ENCODE measurements at places on chromosomes 12 and 14.

DNA sequence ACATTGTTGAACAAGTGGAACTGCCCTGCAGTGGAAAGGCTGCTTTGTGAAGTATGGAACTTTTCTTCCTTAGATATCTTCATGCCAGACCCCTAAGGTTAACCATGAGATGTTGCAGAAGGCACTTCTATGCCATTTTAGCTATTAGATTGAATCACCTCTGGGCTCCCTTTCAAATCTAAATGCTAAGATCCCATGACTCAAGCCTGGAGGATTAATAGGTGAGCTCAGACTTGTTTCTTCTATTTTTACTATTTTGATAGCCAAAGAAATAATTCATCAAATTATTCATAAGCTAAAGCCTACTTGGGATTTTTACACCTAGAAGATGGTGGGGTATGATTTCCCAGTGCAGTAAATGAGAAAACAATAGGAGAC lies 64.3 kb downstream of the DAD1 start:
- DNase-seq, result no peak

DNA sequence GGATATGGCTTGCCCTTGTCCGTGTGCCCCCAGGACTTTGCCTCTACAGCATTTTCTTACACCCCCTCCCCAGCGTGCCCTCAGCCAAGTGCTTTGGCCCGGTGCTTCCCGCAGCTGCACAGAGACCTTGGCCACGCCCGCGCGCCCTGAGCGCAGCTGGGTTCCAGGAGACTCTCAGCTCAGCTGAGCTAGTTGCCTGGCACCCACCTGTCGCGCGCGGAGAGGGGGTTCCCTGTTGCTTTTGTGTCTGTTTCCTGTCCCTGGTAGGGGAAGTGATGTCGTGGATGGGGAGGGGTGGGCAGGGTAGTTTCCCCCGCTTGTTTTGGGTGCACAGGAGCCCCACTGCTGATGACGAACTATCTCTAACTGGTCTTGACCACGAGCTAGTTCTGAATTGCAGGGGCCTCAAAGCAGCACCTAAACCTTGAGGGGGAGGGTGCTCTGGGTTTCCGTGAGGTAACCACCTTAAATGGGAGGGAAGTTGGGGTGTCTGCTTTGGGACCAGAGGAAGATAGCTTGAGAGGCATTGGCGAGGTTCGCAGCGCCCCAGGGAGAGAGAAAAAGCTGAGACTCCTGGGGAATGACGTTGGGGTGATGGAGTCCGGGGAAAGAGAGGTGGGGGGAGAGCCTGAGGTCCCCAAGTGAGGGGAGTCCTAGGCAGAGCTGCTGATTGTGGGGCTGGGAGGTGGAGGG lies 1.5 kb downstream of the DIO3 start:
- no peak for DNase-seq

- no peak for DNase-seq
Observed at GRCh38 chr14:95191445-95192199, 34.3 kb upstream of the DICER1 start.

DNA sequence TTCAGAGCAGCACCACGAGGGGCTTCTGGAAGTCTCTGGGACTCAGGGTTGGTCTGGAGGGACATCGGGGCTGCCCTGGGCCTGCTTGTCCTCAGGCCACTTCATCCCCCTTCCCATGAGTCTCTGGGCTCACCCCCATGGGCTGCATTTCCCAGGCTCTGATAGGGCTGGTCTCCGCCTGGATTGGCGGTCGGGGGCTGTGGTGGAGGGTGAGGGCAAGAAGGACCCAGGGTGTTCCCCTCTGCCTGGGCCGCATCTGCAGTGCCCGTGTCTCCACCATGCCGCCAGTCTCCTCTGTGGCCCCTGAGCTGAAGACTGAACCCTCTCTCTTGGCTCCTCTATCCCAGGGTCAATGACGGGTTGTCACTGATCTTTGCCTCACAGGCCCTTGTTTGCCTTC lies 242.1 kb downstream of the ADGRD1 start:
- DNase-seq, result no peak

GRCh38 chr12:54131641-54132280 lies 57.0 kb downstream of the SMUG1 start:
- no peak for DNase-seq

- no peak for DNase-seq
Observed at GRCh38 chr14:103030741-103031565, 26.4 kb downstream of the CDC42BPB start.

DNA sequence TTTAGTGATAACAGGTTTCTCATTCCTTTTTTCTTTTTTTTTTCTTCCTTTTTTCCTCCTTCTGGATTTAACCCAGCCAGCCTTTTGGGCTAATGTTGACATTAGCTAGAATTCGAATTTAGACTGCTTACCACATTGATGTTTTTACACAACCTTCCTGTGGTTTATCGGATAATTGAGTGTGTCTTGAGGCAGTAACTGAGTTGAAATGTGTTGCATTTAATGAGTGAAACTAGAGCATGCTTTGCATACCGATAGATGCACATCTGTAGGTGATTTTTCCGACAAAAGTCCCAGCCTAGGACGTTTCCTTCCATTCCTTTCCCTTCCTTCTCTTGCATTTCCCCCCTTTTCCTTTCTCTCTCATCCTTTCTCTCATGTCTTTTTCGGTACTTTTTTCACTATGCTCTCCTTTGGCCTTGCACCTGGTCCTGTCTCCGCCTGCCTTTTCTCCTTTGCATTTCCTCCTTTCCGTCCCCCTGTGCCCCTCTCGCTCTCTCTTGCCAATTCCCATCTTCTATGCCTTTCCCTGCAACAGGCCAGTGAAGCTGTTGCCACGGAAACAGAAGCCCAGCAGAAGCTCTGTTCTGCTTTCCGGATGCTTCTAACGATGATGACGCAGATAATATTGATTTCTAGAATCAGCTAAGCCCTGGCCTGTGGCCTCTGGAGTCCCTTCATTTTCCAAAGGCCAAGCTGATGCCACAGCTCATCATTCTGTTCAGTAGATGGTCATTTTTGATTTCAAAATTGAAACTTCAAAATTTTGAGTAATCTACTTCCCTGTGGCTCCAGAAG lies 76.1 kb downstream of the SLC25A47 start:
- DNase-seq, result no peak

DNA sequence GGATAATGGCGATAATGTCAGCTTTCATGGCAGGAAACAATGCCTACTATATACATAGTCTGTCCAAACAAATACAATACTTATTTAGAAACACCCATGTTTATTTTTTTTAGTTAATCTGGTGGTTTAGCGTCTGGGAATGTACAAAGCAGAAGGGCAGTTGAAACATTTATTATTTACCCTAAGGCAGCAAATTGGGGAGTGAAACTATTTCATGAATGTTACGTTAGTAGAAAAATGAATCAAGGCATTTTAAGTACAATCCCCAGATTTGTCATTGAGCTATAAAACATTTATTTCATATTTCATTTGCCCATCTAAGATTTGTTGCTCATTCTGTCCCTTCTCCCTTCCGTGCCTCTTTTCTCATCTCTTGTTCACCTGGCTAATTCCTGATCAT lies 87.1 kb upstream of the ATF1 start:
- no peak for DNase-seq

- no peak for DNase-seq
Observed at GRCh38 chr14:33794791-33795305, 156.0 kb downstream of the EGLN3 start.

- no peak for DNase-seq
Observed at GRCh38 chr14:96067985-96068930, 29.1 kb downstream of the C14orf132 start.

- no peak for DNase-seq
Observed at GRCh38 chr12:77354766-77355362, 289.5 kb upstream of the E2F7 start.

GRCh38 chr12:85755760-85756159 lies 80.4 kb downstream of the RASSF9 start:
- no peak for DNase-seq

DNA sequence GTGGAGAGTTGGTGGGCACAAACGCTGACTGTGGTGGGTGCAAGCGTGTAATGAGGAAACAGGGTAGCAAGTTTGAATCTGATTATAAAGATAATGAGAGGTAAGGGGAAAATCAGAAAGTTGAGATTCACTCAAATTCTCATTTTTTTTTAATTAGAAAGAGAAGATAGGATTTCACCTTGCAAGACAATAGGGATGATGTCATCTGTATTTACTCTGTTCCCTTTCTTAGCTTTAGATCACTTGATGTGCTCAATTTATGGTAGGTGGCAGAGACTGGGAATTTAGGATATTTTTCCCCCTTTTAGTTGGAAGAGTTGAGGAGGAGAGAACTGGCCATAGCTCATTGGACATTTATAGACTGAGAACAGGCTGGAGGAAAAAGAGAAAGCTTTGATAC lies 363.6 kb downstream of the AEBP2 start:
- no peak for DNase-seq

- no peak for DNase-seq
Observed at GRCh38 chr12:95574799-95575452, 23.6 kb upstream of the USP44 start.

DNA sequence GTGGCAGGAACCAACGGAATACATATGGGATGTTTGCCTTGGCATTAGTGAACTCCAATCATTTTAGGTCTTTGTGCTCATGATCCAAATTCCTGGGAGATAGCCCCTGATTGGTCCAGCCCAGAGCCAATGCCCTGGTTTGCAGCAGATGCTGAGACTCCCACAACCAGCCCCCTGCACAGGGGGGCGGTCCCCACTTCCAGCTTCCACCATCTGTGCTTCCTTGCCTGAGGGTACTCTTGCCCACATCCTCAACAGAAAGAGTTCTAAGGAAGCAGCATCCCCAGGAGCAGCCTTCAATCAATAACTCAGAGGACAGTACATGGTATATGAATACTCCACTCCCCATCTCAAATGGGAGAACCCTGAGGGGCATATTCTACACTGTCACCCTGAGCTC lies 39.7 kb upstream of the FICD start:
- no peak for DNase-seq

GRCh38 chr14:29459531-29459930 lies 468.1 kb downstream of the PRKD1 start:
- DNase-seq, result no peak

- no peak for DNase-seq
Observed at GRCh38 chr12:79997096-79997791, 62.3 kb upstream of the PPP1R12A start.

DNA sequence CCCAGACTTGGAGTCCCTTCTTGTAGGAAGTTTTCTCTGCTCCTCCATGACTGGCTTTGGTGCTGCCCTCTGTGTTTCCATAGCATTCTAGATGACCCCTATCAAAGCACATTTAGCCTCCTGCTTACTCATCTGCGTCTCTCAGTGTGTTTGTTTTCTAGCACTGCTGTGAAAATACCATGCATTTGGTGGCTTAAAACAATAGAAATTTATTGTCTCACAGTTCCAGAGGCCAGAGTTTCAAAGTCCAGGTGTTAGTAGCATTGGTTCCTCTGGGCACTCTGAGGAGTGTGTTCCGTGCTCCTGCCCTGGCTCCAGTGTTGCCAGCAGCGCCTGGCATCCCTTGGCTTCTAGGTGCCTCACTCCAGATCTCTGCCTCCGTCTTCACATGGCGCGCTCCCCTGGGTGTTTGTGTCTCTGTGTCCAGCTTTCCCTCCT lies 86.1 kb downstream of the CACNA1C start:
- DNase-seq, result no peak

- no peak for DNase-seq
Observed at GRCh38 chr14:73397810-73398209, 60.5 kb downstream of the NUMB start.

DNA sequence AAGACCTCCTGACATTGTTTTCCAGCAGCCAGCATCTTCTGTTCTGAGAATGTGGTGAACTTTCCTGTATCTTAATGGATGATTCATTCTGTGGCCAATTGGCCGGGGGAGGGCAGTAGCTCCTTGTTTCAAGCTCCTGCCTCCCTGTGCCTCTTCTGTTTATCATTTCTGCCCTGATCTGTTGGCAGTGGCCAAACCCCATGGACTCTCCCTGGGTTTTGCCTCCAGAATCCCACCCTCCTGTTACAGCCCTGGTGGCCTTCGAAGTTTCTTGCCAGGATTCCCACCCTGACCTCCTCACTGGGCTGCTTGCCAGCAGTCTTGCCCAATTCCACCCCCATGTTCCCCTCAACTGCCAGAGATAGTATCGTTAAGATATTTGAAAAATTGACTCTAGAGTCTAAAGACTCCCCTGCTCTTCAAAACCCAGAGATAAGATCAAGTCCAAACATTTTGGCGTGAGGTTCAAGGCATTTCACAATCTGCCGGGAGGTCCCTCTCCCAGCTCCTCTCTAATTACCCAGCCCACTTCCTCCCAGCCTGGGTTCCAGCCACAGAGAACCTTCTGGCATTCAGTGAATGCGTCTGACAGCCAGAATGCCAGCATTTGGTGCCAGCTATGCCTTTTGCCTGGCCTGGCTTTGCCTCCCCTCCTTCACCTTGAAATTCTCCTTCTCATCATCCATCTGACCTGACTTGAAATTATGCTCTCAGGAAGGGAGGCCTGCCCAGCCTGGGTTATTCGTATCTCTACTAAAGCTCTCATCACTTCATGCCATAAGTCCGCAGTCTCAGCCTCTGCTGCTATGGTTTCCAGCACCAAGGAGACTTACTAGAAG lies 37.7 kb upstream of the TXNRD1 start:
- DNase-seq, result peak; percentile 11

Measured in stimulated activated CD8-positive, alpha-beta memory T cell treated with anti-CD3 and anti-CD28 coated beads, Interleukin-15, amount 100 ng/mL, for 48 hours (primary cell).